ENCODE measurements at places on chromosomes 6 and 20. TPM values are rescaled to one million over a fixed set of nuclear protein-coding genes. Genes with fewer than 3 reads are reported as not detected.

DNA sequence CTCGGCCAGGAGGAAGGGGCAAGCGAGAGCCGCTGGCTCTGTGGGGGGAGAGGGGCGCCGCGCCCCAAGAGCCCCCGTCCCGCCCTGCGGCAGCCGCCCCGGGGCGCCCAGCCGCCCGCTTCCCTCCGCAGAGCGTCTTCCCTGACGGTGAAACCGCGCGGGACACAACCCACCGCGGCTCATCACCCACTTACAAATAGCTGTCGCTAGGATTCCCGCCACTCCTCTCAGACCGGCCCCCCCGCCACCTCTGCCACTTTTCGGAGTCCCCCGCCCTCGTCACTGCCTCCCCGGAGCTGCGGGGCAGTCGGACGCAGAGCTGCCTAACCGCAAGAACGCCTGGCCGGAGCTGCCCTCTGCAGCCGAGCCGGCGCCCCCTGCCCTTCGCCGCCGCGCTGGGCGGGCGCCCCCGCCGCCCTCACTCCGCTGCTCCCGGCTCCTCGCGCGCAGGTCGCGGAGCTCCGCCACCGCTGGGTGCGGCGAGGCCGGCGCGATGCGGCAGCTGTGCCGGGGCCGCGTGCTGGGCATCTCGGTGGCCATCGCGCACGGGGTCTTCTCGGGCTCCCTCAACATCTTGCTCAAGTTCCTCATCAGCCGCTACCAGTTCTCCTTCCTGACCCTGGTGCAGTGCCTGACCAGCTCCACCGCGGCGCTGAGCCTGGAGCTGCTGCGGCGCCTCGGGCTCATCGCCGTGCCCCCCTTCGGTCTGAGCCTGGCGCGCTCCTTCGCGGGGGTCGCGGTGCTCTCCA, at the start of gene SLC35D3:
Gene SLC35D3, plus strand, starts transcription at position 366 of the 749 bp plus-strand sequence. Its CDS starts 128 bp downstream, at position 494.
- DNase-seq: no peak

LY6G6F gene
- not detected for total RNA-seq

DNA sequence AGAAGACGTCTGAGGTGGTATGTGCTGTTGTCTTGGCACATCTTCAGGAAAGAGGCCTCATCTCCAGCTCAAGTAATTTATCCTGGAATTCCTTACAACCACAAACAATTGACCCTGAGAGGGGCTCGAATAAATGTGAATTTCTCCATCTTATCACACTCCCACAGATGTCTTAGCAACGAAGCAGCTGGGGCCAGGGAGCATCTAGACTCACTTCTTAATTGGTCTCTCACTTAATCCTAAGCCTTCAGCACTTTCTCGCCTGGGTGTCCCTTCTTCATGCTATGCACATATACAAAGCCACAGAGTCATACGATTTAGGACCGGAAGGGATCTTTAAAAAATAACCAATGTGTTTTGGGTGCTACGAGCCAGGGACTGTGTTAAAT, 27.1 kb downstream of the PCK1 start:
- DNase-seq: no peak

GRCh38 chr20:13515796-13516558, 122.8 kb downstream of the TASP1 start:
- DNase-seq: no peak

DNA sequence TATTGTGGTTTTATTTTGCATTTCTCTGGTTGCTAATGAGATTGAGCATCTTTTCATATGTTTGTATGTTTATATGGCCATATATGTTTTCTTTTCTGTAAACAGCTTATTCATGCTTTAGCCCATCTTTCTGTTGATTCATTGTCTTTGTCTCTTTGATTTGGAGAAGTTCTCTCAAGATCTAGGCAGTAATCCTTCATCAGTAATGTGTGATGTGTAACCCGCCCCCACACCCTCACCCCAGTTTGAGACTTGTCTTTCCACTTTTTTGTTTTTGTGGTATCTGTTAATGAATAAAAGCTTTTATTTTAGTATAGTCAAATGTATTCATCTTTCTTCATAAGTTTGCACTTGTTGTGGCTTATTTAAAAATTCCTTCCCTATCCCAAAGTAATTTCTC, 26.0 kb downstream of the ZC3H12D start:
- no peak for DNase-seq

DNA sequence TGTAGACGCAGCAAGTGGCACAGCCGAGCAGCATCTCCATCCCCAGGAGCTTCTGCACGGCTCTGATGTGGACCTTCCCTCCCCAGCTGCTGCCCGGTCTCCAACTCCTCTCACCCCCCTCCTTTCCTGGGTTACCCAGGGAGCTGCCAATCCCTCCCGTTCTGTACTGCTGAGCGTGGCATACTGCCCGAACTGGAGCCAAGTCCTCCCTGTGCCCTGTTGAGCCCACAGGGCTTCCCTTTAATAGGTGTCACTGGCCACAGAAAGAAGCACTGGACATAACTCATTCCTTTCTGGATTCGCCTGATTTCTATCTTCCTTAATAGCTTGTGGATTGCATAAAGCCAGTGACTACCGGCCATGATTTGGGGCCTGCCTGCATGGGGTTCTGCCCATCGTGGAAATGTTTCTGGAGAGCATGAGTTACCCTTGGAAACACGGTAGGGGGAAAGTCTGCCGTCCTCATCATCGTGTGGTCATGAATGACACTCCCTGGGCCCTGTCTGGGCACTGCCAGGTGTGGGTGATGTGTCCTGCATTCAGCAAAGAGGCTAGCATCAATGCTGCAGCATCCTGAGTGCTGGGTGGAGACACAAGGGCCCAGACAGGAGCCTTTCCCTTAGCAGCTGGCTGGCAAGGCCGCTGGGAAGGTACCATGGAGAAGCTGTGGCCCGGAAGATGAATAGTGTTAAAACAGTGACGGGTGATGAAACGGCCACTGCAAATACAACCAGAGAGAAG, 189.7 kb downstream of the SYNDIG1 start:
- DNase-seq: no peak

- no peak for DNase-seq
Observed at GRCh38 chr6:26330859-26331217, 34.2 kb upstream of the BTN3A2 start.

DNA sequence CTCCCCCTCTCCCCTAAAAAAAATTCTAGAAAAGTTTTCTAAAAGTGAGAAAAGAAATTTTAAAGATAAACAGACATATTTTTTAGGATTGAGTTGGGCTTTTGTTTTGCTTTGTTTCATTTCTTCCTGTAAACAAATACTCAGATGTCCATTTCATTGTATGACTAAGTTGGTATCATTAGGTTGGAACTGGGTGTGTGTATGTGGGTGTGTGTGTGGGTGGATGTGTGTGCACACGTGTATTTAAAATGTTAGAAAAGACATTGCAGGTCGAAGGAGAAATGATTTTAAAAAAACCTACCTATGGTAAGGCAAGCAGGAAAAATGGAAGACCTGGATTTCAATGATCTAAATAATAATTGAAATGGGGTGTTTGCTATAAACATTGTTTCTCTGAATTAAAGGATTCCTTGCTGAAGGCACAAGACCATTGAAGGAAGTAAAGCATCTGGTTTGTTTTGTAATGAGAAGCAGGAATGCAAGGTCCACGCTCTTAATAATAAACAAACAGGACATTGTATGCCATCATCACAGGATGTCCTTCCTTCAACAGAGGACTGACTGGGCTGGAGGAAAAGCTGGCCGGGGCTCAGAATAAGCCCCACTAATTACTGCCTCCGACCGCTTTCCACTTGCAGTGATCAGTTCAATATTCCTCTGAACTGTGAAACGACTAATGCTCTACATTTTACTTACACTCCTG, 996 bp upstream of the PRDM1 start:
- DNase-seq: no peak

- no peak for DNase-seq
Observed at GRCh38 chr6:157227202-157228166, 95.8 kb downstream of the TMEM242 start.

DNA sequence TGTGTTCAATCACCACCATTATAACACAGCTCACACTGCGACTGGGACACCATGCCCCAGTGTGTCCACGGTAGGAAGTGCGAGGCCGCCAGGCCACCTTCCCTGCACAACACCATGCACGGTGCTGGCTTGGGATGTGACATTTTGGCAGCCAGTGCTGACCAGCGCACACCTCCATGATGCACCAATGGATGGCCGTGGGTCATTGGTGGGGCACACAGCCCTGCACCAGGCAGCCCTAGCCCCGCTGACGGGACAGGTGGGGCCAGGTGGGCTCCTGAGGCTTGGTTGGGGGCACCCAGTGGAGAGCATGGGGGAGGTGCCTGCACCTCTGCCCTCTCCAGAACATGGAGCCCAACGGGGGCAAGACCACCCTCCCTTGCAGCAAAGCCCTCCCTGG, 18.2 kb upstream of the FRMD1 start:
- DNase-seq: peak; percentile 41

PLCB4 gene
- 27.4 TPM for total RNA-seq

DNA sequence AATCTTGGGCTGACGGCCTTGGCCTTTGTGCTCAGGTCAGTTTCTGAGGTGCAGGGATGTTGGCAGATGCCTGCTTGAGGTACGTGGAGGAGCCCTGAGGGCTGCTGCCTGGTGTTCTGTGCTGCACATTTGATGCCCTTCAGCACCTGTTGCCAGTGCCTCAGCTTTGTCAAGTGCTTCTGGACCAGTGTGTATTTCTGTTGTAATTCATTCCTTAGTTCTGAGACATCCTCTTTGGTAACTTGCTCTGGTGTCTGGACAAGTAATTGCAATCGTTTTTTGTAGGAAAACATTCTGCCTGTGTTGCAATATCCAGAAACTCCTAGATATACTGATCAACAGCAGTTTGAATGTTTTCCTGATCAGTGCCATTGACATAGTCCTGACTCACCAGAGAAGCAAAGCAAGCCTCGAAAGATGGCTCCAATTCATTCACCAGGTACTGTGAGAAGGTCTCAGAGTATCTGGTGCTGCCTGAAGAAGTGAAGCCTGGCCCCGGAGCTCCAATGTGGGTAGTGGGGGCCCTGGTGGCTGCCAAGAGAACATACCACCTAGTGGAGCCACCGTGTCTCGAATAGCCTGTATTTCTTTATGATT, 26.7 kb downstream of the ZNF337 start:
- no peak for DNase-seq

DEFB132 gene
- not detected for total RNA-seq

Data from Right ventricle myocardium superior (tissue), 1 donor.